ENCODE measurements at places on chromosomes 6 and 20. TPM values are rescaled to one million over a fixed set of nuclear protein-coding genes. Genes with fewer than 3 reads are reported as not detected.

The AURKA gene
- 7.0 TPM for total RNA-seq

The HLA-DQB2 gene
- total RNA-seq = 3.3 TPM

The SLC13A3 gene
- total RNA-seq = 0.12 TPM

The MMP24 gene
- 0.45 TPM for total RNA-seq

The ANKRD60 gene
- total RNA-seq = not detected

The IRF4 gene
- 0.32 TPM for total RNA-seq

The SRMS gene
- total RNA-seq = not detected

The NAPB gene
- total RNA-seq = 6.0 TPM

The CTAGE9 gene
- not detected for total RNA-seq

The CNBD2 gene
- total RNA-seq = 2.6 TPM
